Eye (tissue), 1 donor: ENCODE measurements at places on chromosomes 7 and 10.

DNA sequence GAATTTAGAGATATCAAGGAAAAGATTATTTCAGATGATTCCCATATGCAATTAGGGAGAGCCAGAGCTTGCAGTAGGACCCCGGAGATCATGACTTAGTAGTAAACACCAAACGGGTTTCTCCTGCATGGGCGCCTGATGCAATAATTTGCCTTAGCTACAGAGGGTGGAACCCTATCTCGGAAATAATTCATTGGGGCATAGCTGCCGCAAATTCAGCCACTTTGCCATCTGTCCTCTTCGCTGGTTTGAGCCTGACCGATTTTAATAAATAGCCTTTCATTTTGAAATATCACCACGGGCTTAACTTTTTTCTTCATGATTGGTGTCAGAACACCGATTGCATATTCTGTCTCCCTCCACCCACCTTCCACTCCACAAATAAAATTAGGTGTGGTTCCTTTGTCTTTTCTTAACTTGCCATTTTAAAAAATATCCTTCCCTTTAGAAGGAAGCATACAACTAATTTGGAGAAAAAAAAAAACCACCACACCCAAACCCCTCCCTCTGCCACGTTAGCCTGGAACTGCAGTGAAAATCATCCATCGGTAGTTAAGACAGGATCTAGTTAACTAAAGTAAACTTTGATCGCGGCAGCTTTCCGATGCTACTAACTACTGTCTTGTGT is 1.4 kb downstream of the GARS1 start:
- DNase-seq, result peak; percentile 48

DNA sequence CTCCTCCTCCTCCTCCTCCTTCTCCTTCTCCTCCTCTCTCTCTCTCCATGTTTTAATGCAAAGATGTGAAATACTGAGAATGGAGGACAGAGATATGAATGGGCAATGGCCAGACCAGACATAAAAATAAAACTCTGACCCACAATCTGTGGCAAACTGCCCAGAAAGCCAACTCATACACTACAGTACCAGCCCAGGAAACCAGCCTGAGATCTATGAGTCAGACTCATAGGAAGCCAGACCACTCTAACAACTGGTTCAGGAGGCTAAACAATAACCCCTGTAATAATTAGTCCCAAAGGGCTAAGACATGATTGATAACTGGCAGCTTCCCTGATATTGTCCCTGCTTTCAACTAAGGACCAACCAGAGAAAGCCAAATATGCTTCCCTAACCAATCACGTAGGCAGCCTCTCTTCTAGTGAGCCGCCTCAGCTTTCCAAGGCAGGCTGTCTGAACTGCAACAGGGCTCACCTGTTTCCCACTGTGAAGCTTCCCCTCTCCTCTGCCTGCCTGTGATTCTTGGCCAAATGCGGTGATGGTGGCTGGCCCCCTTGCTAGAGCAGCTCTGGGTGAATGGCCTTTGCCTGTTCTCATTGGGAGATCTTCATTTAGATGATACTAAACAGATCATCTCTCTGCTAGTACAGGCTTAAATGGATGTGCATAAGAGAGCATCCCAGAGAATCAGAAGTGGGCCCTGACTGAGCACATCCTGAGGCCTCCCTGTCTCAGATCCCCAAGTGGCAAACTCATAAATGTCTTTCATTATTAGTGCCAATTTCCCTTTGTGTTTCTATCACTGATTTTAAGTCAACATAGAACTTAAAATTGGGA is 817.6 kb downstream of the TNS3 start:
- no peak for DNase-seq

DNA sequence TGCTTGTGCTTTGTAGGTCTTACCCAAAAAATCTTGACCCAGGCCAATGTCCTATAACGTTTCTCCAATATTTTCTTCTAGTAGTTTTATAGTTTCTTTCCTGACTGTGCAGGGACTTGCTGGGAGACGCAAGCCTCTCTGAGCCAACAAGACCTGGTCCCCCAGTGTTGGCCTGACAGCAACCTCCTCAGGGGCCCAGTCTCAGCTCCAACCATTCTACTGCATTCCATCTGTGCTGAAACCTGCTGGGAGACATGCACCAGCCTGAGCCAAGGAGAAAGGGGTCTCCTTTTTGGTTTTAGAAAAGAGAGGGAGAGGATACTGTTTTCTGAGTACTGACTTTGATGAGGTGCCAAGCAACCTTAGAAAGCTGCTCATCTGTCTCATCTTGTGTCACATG is 251.4 kb downstream of the PRKG1 start:
- no peak for DNase-seq

DNA sequence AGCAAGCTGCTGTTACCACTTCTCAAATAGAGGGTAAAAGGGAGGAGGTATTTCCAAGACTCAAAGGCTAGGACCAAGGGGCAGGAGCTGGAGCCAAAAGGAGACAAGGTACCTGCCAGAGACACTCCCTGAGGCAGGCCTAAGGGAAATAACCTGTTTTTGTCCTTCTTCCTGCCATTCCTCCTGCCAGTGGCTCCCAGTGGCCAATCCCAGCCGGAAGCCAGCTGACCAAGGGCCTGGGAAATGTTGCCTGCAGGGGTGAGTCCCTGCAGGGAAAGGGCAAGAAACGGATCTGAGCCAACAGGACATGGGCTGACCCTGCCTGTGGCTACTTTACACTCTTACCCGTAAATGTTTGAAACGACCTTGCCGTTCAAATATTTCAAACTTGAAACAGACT is 3.5 kb downstream of the CYTH3 start:
- no peak for DNase-seq

- DNase-seq, result no peak
Observed at GRCh38 chr10:86545101-86545500, 23.5 kb upstream of the WAPL start.

GRCh38 chr7:45500257-45500656 is 73.9 kb upstream of the ADCY1 start:
- DNase-seq, result no peak

GRCh38 chr7:115654384-115655214 is 376.0 kb downstream of the TFEC start:
- no peak for DNase-seq

- no peak for DNase-seq
Observed at GRCh38 chr7:25805027-25805687, 346.8 kb upstream of the NFE2L3 start.

DNA sequence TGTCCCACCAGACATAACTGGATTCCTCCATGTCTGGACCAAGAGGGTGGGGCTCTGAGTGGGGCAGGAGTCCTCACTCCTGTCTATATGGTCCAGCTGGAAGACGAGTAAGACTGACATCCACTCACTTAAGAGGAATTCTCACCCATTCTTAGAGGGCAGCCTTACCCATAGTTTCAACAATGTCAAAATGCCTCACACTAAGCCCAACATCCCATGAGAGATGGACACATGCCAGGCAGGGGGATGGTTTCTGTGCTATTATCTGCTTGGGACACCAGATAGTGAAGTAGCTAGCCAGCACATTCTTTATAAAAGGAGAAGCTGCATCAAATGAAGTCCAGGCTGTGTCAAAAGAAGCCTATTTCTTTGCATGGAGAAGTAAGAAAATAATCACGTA is 4.7 kb upstream of the LANCL2 start:
- no peak for DNase-seq

GRCh38 chr7:191981-192649 is at the start of gene FAM20C:
Gene FAM20C (plus strand): TSS chr7:192571. CDS start chr7:193200, 629 bp downstream.
- peak; percentile 93 for DNase-seq

GRCh38 chr10:113041841-113042750 is 92.0 kb downstream of the TCF7L2 start:
- DNase-seq, result no peak

DNA sequence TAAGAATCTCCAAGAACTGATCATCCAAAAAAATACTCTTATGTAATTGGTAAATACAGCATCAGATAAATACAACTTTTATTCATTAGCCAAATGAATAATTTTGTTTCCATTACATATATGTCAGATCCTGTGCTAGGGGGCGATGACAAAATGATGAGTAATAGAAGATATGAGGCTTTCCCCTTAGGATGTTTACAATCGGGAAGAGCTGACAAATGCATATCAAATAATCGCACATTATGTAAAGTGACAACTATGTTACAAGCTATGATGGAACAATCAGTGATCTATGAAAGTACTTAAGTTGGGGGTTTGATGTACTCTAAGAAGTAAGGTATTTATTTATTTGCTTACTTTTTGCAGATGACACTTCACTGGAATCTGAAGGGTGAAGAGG is 465.6 kb upstream of the VSTM2A start:
- no peak for DNase-seq

DNA sequence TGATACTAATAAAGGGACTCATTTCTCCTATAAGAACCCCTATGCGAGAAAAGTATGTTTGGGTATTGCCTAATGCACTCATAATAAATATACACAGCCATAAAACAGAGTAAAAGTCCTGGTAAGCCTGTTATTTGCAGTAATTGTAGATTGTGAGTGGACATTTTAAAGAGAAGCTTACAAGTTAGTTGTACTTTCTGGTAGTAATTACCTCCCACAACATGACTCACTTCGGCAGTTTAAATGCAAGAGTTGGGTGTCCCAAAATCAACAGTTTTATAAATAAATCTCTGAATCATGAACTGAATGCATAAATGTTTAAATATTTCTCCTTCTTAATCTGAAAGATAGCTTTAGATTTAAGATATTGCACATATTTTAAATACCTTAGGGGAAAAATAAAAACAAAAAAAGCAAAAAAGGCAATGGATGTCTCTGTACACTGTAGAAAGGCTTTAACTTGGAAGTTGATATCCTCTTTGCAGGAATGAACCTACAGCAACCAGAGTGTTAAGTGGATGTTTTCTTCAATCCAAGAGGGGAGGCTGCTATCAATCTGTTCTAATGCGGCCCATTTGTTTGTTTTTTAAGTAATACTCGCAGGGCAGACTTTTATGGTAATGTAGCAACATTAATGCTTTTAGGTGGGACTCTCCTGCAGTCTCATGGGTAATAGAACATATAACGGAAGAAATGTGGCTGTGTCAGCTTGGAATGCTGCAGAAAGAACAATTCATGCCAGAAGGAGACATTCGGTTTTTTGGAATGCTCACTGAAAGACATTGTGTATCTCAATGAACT is 57.3 kb upstream of the ZEB1 start:
- peak; percentile 21 for DNase-seq

DNA sequence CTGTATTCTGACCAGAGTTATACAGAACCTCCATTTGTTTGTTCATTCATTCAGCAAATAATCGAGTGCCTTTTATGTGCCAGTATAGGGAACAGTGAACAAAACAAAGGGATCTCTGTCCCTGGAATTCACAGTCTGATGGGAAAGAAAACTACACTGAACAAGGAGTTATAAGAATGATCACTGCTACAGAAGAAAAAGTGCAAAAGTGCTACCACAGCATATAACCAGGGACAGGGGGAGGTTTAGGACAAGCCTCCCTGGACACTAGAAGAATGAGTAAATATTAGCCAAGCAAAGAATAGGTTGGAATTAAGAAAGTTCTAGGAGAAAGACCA is 4.2 kb downstream of the CLDN12 start:
- DNase-seq, result no peak

GRCh38 chr7:83429493-83429892 is 219.4 kb downstream of the SEMA3E start:
- no peak for DNase-seq

GRCh38 chr10:110918269-110918642 is 724 bp downstream of the BBIP1 start:
- no peak for DNase-seq

- no peak for DNase-seq
Observed at GRCh38 chr7:92847305-92847704, 10.9 kb upstream of the CDK6 start.

GRCh38 chr10:1171586-1171985 is 115.4 kb downstream of the WDR37 start:
- no peak for DNase-seq

GRCh38 chr7:150966002-150966401 is 12.1 kb downstream of the KCNH2 start:
- peak; percentile 53 for DNase-seq

DNA sequence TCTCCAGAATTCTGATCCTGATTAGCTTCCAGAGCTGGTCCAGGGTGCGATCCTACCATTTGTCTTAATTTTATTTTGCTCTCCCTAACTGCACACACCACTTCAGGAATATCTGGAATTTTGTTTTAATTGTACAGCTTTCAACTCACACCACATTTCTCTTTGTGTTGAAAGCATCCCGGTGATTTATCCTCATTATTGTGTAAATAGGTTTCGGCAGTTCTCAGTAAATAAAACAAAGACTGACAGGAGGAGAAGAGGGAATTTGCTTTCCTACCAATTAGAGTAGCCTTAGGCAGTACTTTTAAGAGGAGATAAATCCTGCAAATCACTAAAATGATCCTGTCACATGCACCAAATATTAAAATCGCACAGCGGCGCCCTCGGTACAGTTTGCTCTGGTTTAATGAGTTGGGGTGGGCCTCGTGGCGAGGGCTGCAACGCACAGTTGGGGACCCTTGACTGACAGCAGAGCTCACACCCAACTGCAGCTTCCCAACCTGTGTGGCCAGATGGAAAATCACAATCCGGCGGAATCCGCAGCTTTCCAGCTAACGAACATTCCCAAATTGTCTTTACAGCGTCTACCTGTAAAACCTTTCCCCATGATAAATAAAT is 62.6 kb downstream of the EBF3 start:
- peak; percentile 37 for DNase-seq

GRCh38 chr10:77601488-77601887 is 36.1 kb downstream of the KCNMA1 start:
- no peak for DNase-seq

DNA sequence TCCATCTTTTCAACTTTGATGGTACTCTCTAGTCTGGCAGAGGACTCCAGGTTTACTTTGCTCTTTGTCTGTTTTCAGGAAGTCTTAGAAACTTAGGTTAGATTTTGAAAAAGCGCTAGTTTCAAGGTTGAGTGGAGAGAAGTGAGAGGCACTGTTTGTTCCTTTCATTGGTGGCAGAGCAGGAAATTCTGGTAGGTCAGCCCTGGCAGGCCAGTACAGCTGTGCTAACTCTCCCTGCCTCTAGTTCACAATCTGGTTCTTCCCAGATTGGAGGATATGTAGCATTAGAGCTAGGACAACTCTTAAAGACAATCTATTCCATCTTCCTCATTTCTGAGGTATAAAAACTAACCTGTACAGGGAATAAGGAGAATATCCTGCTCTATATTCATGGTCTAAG is 160.9 kb upstream of the FZD1 start:
- no peak for DNase-seq
